ENCODE measurements at places on chromosomes 11 and 22.

GRCh38 chr11:125468852-125469251, 27.2 kb downstream of the FEZ1 start:
- no peak for DNase-seq
- H3K4me1 ChIP-seq, result no peaks in the 10 kb centered on the region
- H3K27me3 ChIP-seq, result no peaks in the 10 kb centered on the region
- H3K4me3 ChIP-seq, result no peak overlapping the region
- no peaks in the 10 kb centered on the region for H3K36me3 ChIP-seq

DNA sequence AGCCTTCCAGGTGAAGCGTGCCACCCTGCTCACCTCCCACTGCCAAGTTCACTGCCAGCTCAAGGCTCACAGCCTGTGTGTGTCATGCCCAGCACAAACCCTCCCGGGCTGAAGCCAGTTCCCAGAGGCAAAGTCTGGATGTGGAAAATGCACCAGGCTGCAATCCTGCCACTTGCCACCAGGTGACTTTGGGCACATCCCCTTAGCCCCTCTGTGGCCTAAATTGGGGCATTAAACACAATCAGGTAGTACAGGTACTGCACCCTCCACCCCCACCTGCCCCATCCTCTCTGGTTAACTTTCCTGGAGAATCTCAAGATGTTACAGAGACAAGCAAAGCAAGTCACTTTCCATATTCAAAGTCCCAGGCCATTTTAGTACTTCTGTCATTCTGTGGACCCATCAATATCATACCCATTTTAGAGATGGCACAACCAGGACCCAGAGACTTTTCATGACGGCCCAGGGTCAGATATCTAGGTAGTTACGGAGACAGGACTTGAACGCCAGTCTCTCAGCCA, 1.8 kb upstream of the RASD2 start:
- peaks cover 49% of the 10 kb centered on the region for H3K27me3 ChIP-seq
- no peak overlapping the region for H3K27ac ChIP-seq
- DNase-seq, result no peak
- no peaks in the 10 kb centered on the region for H3K36me3 ChIP-seq

GRCh38 chr11:6736495-6737121, 35.2 kb downstream of the OR2AG2 start:
- H3K4me1 ChIP-seq, result peaks cover 48% of the 10 kb centered on the region
- H3K4me3 ChIP-seq, result no peak overlapping the region
- no peaks in the 10 kb centered on the region for H3K27me3 ChIP-seq

- no peak overlapping the region for H3K4me3 ChIP-seq
- H3K36me3 ChIP-seq, result peaks cover 10% of the 10 kb centered on the region
- no peak overlapping the region for H3K27ac ChIP-seq
Observed at GRCh38 chr11:43852057-43852636, 28.5 kb upstream of the ALKBH3 start.

- H3K27ac ChIP-seq, result no peak overlapping the region
- H3K36me3 ChIP-seq, result no peaks in the 10 kb centered on the region
- H3K4me3 ChIP-seq, result no peak overlapping the region
- DNase-seq, result no peak
Observed at GRCh38 chr11:133968300-133968699, 11.5 kb upstream of the IGSF9B start.

Data from T-cell (primary cell).